HuH-7.5 (cell line): ENCODE measurements at places on chromosomes 13 and 19.

- DNase-seq: no peak
These were observed 13.0 kb downstream of the YIPF2 start for GRCh38 chr19:10915130-10916091.

DNA sequence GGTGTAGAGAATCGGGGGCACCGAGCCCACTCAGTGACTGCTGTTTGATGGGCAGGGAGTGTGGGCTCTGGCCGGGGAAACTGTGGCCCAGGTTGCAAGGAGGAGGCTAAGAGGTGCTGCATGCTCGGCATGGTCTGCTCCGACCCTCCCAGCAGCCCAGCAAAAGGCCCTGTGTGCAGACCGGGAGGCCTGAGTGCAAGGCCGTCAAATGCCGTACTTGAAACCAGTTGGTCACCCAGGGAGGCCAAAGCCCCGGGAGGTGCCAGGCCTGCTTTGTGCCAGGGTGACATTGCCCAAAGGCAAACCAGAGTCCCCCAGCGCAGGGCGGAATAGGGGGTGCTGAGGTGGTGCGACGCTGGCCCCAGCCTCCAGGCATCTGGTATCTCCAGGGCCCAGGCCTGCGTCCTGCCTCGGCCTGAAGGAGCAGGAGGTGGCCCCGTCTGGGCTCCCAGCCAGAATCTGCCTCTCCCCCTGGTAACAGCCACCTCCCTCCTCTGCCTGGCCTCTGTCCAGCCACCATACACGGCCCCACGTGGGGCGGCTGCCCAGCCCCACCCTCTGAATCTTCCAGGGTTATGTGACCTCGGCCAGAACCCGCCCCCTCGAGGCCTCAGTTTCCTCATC is 4.0 kb downstream of the PIK3R2 start:
- peak; percentile 99 for DNase-seq

DNA sequence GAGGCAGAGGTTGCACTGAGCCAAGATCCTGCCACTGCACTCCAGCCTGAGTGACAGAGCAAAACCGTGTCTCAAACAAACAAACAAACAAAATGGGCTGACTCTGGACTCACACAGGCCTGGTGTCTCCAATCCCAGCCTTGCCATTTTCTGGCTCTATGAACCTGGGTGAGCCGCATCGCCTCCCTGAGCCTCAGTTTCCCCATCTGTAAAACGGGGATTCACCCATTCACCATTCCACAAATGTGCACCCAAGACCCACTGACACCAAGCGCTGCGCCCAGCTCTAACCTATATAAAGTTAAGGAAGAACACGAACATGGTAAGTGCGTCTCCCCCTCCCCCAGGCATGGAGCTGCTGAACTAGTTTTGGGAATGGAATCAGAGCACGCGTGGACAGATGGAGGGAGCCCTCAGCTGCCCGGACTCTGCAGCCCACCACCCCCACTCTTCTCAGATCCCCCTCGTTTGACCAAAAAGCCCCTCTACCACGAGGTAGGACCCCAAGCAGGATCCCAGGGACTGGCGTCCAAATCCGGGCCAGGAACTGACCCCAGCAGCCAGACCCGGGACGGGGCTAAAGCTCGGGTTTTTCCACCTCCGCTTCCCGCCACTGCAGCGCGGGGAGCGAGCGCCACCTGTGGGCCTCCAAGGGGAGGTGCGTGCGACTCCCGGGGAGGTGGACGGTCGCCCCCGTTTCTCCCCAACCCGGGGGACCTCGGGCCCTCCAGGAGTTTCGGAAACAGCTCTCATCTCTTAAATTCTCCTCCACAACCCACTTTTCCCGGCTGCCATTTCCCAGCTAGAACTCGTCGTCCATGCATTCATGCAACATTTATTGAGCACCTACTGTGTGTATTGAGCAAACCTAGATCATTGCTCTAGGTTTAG is 33.0 kb upstream of the ADGRE5 start:
- peak; percentile 84 for DNase-seq

DNA sequence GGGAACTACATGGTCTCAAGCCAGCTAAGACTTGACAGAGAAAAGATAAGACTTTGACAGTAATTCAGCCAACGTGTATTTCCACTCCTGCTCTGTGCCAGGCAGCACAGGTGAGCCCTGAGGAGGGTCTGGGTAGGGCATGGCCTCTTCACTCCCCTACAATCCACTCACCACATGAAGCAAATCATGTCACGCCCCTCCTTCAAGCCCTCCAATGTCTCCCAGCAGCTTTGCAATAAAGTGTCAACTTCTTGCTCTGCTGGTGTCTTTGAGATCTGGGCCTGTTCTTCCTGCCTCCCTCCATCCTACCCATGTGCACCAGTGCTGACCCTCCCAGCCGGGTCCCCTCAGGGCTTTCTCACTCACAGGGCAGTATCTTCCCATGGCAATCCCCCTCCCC is 58.5 kb downstream of the CCDC70 start:
- no peak for DNase-seq

GRCh38 chr13:33285420-33286124 is at the start of gene STARD13:
TSS of gene STARD13 (minus strand) at chr13:33285755. CDS start at chr13:33285638, 117 bp downstream.
- DNase-seq: peak; percentile 57

DNA sequence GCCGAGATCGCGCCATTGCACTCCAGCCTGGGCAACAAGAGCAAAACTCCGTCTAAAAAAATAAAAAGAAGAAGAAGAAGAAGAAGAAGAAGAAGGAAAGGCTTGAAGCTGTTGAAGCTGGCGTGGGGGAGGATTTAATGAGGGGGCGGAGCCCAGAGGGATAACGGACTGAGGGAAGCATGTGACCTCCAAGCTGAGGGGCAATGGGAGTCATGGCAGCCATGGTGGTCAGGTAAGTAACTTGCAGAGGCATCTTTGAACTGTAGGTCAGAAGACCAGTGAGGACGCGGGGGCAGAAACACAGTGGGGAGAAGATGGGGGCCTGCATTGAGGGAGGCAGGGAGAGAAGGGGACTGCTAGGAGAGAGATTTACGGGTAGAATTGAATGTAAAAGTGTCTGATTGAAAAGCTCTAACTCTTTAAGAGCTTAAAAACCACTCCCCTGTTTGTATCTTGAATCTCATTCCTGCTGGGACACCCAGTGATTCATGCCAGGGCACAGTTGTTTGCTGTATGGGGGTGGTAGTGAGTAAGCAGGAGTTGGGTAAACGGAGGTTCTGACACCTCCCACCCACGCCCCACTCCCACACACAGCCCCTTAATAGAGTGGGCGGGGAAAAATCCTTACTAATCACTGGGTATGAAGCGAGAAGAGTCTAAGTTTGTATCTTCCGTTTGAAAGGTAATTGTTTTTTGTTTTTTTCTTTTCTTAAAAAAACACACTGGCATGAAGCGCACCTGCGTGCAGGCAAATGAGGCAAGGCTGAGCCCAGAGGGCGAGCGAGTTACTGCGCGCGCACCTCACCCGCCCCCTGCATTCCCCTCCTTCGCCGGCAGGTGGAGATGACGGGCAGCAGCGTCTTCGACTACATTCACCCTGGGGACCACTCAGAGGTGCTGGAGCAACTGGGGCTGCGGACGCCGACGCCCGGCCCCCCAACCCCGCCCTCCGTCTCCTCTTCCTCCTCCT is 13.0 kb downstream of the TMEM160 start:
- DNase-seq: peak; percentile 98

GRCh38 chr13:79775830-79776229 is 294.9 kb downstream of the NDFIP2 start:
- DNase-seq: no peak

- DNase-seq: no peak
These were observed 13.6 kb upstream of the ZNF765 start for GRCh38 chr19:53381376-53381775.

GRCh38 chr19:40366697-40367561 is 18.4 kb downstream of the PLD3 start:
- DNase-seq: no peak

- no peak for DNase-seq
These were observed 22.0 kb downstream of the COL4A1 start for GRCh38 chr13:110284779-110285484.

DNA sequence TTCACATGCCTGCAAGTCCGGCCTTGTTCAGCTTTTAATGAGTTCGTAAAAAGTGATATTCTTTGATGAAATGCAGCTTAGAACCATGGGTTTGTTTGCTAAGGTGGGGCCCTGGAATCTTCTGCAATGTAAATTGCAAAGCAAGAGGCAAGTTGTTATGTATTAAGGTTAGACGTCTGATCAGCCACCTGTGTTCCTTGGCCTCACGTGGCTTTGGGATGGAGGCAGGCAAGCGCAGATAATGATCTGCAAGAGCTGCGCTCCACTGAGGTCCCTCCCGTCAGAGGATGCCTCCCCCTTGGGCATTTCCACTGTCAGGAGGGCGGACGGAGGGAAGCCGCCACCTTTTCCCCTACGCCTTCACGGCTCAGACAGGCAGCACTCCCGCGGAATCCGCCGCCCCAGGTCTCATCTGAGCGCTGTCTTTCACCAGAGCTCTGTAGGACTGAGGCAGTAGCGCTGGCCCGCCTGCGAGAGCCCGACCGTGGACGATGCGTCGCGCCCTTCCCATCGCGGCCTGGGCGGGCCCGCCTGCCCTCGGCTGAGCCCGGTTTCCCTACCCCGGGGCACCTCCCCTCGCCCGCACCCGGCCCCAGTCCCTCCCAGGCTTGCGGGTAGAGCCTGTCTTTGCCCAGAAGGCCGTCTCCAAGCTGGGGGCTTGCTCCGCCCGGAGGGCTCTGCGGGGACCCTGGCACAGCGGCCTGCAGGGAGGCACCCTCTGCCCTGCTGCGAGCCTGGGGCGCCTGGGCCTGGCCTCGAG is 110.9 kb downstream of the CRYL1 start:
- DNase-seq: no peak

DNA sequence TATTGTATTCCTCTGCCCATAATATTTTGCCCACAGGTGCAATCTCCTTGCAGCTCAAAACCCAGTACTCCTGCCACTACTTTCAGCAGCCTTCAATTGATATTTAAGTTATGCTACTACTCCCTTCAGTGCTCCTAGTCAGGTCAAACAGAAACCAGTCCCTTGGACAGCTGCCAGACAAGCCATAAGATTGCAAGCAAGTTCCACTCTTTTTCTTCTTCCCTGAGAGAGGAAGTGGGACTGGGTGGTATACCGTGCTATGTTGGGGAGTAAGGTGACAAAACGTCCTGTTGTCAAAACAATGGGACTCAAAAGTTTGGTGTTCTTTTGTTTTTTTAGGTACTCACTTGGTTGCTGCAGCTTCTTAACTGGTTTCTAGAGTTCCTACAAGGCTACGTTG is 63.1 kb upstream of the FRY start:
- no peak for DNase-seq

- DNase-seq: no peak
These were observed 120.9 kb downstream of the DLEU7 start for GRCh38 chr13:50722440-50723125.

DNA sequence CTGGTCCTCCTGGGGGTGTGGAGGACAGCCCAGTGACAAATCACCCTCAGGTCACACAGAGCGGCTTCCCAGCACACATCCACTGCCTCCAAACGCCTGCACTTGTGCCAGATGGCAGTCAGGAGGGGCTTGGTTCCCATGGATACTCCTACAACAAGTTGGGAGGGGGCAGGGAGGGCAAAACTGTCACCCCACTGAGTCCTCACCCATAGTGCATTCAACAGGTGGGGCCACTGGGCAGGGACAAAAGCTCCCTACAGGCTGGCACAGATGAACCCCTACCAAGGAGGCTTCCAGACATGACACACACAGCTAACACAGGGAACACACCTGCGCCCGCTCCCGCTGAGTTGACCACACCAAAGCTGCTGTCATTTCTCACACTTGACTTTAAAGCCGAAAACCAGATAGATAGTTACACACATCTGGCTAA is 120.5 kb downstream of the STK24 start:
- DNase-seq: no peak

- no peak for DNase-seq
These were observed 6.4 kb downstream of the KLF2 start for GRCh38 chr19:16330806-16331690.

GRCh38 chr19:13146763-13147563 is 3.2 kb downstream of the STX10 start:
- DNase-seq: no peak

DNA sequence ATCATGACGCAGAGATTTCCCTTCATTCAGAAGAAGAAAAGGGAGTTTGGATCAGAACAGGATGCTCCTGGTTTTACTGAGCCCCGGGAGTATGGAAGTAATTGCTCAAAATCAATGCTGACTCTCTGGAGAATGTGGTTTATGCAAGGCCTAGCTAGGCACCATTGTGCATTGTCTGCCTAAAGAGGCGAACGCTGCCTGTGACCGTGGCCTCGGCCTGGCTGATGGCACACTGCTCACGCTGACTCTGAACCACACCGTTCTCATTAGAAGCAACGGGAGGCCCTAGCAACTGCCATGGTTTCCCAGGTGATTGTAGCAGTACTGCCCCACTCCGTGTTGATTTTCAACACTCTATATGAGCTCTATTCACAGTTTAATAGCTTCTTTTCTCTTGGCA is 41.7 kb upstream of the UBL3 start:
- no peak for DNase-seq

DNA sequence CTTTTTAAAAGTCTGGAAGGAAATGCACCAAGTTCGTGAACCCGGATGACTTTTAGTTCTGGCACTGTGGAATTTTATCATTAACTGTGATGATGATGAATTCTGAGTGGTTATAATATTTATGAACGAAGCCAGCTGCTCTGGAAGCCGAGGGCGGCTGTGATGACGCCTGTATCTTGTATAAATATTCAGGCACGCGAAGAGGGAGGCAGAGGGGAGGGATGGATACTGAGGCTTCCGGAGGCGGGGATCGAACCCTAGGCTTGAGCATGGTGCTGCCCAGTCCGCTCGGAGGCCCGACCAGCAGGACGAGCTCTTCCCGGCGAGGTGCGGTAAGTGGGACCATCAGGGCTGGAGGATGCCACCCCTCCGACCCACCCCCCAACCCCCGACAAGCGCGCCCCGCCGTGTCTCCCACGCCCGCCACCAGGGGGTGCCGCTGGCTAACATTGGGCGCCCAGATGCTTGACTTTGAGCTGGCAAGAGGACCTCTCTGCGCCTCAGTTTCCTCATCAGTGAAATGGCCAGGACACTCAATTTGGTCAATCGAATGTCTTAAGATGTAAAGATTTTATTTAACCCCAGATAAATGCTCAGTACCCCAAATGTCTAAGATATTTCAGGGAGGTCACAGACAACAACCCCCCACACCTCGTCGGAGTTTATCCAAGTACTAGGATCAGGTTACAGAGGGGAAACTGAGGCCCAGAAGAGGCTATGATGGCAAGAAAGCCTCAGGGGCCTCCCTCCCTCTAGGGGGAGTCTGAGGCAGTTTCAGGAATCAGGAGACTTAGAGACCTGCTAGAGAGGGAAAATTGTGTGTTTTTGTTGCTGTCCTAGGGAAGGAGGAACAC is 4.5 kb upstream of the RAB3A start:
- DNase-seq: no peak

GRCh38 chr13:59416561-59416960 is 747.2 kb downstream of the DIAPH3 start:
- DNase-seq: no peak

DNA sequence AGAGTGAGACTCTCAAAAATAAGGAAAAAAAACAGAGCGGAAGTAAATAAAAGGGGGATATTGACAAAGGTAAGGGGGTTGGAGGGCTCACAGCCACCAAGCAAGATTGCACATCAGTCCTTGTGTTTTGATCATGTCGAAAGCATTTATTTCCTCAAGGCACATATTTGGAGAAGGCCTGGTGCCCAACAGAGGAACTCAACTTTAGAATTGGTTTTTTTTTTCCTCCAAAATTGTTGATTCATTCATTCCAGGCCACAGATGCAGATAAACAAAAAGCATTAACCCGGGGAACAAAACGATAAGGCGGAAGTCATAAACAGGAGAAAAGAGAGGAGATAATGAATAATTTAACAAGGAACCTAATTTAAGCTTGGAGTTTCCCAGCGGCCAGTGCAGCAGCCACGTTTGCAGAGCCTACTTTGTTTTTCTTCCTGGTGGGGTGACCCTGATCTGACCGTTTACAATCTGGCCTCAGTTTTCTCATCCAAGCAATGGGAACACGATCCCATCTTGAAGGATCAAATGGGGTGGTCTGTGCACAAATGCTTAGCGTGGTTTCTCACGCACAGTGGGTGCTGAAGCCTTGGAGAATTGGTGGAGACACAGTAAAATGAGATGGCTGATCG is 2.1 kb upstream of the PTPRS start:
- no peak for DNase-seq
